ENCODE measurements at places on chromosomes 4 and X.

- DNase-seq: no peak
These were observed 25.3 kb downstream of the STEEP1 start for GRCh38 chrX:119539872-119540271.

- DNase-seq: no peak
These were observed 210.5 kb upstream of the DIAPH2 start for GRCh38 chrX:96474029-96474740.

GRCh38 chr4:165931741-165932140 lies 58.7 kb downstream of the TLL1 start:
- DNase-seq: no peak

GRCh38 chr4:78581618-78582017 lies 30.0 kb downstream of the ANXA3 start:
- DNase-seq: no peak
